Putamen (tissue), 1 donor: ENCODE measurements at places on chromosomes 11 and 22.

DNA sequence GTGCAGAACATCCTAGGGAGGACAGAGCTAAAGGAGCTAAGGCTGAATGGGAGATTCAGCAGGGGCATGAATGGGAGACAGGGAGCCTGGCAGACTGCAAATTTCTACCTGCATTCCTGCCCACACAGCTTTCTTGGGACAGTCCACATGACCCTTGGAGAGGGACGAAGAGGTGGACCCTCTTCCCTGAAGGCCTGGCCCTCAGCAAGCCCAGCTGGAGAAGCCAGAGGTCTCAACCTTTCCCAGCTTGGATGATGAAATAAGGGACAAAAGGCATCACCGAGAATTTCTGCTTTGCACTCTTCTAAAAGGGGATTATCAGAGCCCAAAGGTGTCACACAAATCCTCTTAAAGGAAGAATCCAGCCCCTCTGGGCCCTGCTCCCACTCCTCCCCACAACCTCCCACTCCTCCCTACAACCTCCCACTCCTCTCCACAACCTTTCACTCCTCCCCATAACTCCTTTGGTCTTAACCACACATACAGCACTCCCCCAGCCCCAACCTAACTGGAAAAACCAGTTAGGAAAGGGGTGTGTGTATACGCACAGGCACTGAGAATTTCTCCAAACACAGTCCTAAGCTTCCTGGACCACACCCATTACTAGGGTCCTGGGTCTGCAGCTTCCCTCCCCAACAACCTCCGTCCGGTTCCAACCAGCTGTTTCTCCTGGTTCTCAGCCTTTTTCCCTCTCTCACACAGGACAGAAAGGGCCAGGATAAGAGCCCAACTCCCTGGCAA, 38.4 kb downstream of the RPL27A start:
- no peak for DNase-seq

DNA sequence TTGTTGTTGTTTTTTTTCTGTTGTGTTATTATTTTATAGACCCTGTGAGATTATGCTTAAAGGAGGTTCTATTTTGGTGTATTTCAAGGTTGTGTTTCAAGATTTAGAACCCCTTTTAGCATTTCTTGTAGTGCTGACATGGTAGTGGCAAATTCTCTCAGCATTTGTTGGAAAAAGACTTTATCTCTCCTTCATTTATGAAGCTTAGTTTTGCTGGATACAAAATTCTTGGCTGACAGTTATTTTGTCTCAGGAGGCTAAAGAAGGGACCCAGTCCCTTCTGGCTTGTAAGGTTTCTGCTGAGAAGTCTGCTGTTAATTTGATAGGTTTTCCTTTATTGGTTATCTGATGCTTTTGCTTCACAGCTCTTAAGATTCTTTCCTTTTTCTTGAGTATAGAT, 40.7 kb upstream of the ARHGAP20 start:
- DNase-seq, result no peak

- no peak for DNase-seq
These were observed 106.7 kb upstream of the VPREB1 start for GRCh38 chr22:22137891-22138290.

DNA sequence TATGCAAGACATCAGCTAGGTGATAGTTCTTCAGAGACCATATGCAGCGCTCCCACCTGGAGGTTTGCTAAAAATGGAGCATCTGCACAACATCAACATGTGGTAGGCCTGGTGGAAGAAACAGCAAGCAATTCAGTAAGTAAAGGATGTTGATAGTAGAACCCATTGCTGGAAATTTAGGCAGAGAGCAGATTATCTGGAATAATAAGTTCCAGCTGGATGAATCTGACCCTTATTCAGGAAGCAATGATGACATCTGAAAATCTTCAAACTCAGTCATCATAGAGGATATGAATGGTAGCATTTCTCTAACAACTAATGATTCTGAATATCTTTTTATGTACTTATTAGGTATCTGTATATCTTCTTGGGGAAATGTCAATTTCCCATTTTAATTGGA, 225.2 kb upstream of the ANO3 start:
- no peak for DNase-seq

DNA sequence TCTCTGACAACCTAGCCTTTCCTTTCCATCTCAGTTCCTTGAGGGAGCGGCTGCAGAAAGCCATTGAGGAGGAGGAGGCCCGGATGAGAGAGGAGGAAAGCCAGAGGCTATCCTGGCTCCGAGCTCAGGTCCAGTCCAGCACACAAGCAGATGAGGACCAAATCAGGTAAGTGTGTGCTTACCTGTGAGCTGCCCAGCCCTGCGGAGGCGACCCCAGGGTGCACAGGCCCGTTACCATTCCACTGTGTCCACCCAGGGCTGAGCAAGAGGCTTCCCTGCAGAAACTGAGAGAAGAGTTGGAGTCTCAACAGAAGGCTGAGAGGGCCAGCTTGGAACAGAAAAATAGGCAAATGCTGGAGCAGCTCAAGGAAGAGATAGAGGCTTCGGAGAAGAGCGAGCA, 63.1 kb downstream of the CEP164 start:
- DNase-seq, result no peak

- no peak for DNase-seq
These were observed 47.9 kb upstream of the IGSF9B start for GRCh38 chr11:134004496-134005172.

GRCh38 chr11:117417856-117418255, 90.2 kb downstream of the CEP164 start:
- DNase-seq, result no peak

GRCh38 chr11:134266841-134267251, 9.3 kb upstream of the GLB1L3 start:
- no peak for DNase-seq

DNA sequence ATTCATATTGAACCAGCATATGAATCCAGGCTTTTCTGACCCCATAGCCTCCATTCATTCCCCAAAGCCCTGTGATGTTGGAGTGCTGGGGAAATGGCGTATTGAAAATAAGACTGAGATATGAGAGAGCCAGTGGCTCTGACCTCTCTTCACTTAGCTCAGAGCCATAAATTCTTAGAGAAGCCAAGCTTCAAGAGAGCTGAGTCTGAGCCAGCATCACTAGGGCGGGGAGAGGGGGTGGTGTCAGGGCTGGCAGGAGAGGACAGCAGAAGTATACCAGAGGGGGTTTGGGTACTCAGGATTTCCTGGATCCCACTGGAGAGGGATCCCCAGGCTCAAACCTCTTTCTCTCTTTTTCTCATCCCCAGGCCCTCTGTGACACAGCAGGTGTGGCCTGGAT, 16.7 kb upstream of the MOGAT2 start:
- DNase-seq, result no peak

GRCh38 chr11:17003426-17003825, 10.8 kb downstream of the PLEKHA7 start:
- no peak for DNase-seq

GRCh38 chr22:27473533-27473932, 328.0 kb downstream of the MN1 start:
- DNase-seq, result no peak

- DNase-seq, result no peak
These were observed 29.1 kb downstream of the RAB38 start for GRCh38 chr11:88146106-88146505.

DNA sequence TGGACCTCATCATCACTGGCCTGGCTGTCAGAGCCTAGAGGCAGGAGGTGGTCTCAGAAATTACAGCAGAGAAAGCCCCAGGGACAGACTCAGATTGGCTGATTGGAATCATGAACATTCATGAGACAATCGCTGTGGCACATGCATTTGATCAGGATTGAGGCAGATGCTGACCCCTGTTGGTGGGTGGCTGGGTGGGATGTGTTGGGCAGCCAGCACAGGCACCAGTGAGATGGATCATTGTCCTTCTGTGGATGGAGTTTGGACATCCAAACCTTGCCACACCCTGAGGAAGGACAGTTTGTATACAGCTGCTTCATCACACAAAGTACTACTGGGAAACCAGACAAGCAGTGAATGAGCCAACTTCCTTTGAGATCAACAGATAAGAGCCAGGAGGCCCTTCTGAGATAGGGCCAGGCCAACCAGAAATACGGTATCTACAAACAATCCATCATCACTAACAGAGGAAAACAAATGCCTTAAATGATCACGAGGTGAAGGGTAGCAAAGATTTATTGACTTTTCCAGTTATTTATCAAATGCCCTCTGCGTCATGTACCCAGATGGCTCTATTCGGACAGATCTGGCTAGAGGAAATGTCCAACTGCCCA, 17.3 kb downstream of the COMMD9 start:
- no peak for DNase-seq

DNA sequence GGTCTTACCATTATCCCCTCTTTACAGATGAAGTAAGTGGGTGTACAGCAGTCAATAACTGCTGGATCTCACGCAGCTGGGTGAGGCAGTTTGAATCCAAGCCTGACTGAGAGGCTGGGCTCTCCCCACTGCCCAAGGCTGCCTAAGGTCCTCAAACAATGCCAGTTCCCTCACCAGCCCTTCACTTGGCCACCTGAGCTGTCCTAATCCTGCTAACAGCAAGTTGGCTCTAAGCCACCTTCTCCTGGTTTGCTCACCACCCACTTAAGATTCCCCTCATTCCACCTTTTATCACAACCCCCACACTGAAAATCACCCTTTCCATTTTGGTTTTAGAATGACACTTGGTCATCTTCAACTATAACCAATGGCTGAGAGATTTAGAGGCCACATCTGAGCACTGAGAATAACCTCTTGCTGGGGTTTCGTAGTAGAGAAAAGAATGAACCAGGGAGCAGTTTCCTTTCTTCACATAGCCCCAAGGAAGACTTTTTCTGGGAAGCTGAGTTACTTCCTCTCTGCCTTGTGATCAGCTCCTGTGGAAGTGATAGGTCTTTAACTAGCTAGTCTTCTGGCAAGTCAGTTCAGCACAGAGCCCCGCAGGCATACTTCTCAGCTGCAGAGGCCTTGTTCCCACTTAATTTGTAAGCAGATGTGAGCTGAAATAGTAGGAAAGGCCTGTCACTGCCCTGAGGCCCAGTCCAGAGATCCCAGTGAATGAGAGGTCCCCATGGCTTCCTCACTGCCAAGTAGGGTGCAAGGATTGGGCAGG, 57.8 kb upstream of the TTC12 start:
- no peak for DNase-seq

- no peak for DNase-seq
These were observed 19.1 kb downstream of the CCDC83 start for GRCh38 chr11:85874265-85874664.

DNA sequence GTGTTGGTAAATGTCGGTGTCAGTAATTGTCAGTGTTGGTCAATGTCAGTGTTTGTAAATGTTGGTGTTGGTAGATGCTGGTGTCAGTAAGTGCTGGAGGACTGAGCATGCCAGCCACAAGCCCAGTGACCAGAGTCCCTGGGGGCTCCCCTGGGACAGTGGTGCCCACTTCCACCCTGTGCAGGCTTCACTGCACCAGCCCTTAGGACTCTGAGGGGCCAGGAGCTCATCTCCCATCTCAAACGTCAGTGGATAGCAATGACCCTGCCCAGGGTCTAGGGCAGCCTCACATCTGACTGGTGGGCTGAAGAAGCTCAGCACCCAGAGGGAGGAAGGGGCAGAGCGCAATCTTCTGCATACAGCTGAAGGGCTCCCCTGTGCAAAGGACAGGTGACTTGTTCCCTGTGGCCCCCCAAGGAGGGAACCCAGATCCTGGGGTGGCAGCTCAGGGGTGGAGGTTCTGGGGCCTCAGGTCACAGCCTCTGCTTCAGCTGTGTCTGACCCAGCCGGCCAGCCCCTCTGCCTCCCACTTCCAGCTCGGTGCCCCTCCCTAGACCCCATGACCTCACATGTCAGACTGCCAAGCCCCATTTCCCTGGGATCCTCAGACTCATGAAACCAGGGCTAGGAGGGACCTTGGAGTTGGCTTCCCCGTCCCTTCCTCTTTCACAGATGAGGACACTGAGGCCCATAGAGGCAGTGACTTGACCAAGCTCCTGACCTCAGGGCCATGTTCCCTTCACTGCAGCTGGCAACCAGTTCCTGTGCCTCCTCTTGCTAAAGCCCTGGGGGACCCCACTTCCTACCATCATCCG, 138.4 kb downstream of the CRYBB2 start:
- DNase-seq, result no peak

GRCh38 chr11:95144313-95145235, 54.9 kb downstream of the ENDOD1 start:
- DNase-seq, result no peak

DNA sequence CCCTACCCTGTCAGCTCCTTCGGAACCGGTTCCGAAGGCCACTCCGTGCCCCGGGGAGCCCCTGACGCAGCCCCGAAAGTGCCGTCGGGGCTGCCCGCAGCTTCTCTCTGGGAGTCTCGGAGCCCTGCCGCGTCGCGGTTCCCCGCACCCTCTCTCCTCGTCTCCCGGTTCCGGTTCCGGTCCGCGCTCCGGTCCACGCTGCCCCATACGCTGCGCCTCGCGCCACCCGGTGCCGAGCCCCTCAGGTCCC, 618 bp downstream of the MTA2 start:
- DNase-seq, result no peak

DNA sequence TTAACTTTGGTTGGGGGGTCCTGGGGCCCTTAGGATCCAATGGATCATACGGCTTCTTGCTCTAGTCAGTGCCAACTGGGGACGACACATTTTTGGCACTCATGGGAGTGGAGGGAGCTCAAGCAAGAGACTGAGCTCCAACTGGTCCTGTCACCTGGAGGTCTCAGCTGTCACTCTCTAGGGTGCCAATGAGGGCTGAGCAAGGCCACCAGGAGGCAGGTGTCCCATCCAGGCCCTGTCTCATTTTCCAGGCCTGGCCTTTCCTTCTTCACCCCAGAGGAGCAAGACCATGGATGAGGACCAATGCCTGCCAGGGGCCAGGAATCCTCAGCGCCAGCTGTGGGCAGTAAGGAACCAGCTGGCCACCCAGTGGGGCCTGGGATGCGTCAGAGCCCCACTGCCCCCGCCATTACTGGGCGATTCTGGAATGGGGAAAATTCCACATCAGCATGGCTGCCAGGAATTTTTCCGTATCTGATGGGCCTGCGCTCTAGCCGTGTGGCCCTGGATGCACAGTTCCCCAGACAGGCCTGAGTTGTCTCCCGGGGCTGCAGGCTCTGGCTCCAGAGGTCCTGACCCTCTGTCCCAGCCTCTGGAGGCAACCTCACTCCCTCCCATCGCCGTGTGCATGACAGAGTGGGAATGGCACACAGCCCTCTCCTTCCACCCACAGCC, 669 bp upstream of the GAL3ST1 start:
- DNase-seq, result peak; percentile 79

DNA sequence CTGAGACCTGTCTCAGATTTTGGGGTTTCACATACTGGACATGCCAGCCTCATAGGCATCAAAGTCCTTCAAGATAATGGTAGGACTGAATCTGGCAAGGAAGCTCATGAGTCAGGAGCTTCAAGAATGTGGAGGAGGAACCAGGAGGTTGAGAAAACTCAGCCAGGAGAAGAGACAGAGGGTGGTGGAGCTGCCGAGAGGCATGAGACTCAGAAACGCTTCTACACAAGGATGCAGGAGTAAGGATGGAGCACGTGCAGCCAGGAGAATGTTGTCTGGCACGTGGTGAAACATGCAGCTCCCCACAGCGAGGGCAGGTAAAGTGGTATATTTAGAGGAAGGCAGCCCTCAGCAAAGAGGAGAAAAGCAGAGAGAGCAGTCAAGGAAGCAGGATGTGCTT, 148.7 kb upstream of the ISX start:
- no peak for DNase-seq

- no peak for DNase-seq
These were observed 4.3 kb upstream of the GP1BB start for GRCh38 chr22:19719050-19719482.
